ENCODE measurements at places on chromosomes 4 and X. TPM values are rescaled to one million over a fixed set of nuclear protein-coding genes. Genes with fewer than 3 reads are reported as not detected.

DNA sequence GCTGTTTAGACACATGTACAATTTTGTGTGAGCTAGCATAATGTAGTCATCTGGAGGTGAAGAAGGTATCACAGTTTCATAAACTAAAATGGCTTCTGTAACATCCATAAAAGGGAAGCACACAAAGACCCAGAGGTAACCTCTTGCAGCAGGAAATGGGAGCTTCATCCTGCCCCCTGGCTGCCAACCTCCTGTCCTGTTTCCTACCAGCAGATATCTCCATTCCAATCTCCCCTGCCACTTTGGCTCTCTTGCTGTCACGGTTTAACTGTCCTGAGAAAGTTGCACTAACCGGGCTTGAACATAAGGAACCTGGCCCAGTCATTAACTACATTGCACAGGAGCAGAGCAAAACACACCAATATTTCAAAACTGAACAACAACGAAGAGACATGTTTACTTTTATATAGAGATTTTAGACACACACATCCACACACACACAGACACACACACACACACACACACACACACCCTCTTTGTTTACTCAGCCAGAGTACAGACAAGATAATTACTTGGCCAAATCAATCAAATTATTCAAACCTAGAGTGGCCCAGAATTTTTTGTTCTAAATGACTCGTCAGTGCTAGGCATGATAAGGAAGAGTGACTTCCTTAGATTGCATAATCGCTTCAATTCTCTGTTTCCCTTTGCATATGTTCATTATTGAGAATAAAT is 24.2 kb downstream of the MID2 start:
- DNase-seq = peak; percentile 22

DNA sequence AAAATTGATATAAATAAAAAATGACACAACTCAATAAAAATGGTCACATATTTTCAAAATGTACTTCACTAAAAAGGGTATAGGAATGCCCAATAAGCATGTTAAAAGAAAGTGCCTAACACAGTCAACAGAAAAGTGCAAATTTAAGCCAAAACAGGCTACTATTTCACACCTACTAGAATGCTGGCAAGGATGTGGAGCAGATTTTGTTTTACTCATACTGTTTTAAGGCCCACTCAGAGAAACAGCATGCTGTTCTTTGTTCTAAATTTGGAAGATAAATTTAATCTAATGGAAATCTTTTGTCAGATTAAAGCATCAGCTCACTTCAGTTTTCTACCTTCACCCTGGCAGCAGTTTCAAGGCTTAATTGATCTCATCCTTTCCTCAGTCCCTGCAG is 576.8 kb upstream of the HS3ST1 start:
- DNase-seq = no peak

DNA sequence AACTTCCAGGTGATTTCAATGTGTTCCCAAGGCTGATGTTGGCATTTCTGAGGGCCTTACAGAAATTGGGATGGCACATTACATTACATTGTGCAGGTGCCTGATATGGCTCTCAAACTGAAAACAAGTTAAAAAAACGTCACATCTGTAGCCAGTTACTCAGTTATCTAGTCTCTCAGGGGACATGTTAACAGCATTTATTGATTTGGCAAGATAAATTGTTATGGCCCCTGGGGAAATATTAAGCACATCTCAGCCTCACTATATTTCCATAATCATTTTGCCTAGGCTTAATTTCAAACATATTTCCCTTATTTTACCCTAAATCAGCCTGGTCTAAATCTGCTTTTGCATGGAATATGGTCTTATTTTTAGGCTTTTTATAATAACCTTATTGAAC is 290.0 kb downstream of the IL15 start:
- no peak for DNase-seq

DNA sequence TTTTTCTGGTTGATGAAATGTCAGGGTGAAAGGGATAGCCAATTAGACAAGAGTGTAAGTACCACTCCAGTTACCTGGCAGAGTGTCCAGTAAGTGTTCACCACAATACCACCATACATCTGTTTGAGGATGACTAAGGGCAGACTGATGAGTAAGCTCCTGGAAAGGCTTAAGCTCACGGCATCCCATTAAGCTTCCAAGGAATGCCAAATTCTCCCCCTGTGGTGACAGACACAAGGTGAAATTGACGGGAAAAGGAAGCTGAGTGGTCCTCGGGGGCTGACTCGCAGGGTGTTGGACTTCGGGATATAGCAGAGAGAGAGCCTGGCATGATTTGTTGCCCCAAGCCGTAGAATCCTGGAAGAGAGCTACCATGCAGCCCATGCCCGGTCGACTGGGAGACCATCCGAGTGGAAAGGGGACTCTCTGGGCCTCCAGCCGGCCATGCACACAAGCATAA is 7.6 kb upstream of the BST1 start:
- DNase-seq = peak; percentile 98

GRCh38 chrX:13780868-13781427 is 35.9 kb downstream of the GPM6B start:
- DNase-seq = no peak

GRCh38 chr4:93791570-93792195 is 36.9 kb upstream of the ATOH1 start:
- peak; percentile 36 for DNase-seq

Gene POU3F4
- not detected for total RNA-seq
